ENCODE measurements at places on chromosomes 2 and 18.

- DNase-seq: no peak
Observed at GRCh38 chr2:69149631-69150215, 136.7 kb downstream of the ANTXR1 start.

GRCh38 chr2:50791271-50791670 lies 240.7 kb downstream of the NRXN1 start:
- no peak for DNase-seq

DNA sequence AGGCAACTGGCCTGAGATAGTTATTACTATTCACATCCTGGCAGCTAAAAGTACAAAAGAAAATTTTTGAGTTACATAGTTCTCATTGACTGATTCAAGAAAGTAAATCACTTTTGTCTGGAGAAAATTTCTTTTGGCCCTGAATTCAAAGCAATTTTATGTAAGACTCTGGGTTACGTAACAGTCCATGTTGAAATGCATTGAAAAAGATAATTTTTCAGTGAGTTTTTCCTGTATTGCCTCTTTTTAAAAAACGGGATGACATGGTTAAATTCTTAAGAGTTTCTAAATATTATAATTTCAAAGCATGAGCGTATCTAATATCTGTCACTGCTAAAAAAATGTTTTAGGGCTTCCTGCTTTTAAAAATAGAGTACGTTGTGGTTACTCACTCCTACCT lies 72.7 kb downstream of the ANKRD12 start:
- DNase-seq: no peak

DNA sequence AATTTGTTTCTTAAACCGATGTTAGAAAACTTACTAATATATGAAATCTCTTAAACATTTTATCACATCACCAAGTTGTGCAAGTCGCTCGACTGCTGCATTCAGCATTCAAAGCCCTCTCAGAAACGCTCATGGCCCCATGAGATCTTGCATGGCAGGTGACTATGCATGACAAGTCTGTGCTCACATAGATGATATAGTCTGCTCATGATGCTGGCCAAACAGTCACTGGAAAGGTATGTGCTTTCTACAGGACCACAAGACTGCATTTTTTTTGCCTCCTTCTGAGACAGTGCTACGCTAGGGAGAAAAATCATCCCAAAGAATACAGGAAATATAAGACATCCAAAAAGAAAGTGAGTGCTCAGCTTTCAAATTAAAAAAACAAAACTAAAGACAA lies 98.3 kb upstream of the ZBTB14 start:
- no peak for DNase-seq

DNA sequence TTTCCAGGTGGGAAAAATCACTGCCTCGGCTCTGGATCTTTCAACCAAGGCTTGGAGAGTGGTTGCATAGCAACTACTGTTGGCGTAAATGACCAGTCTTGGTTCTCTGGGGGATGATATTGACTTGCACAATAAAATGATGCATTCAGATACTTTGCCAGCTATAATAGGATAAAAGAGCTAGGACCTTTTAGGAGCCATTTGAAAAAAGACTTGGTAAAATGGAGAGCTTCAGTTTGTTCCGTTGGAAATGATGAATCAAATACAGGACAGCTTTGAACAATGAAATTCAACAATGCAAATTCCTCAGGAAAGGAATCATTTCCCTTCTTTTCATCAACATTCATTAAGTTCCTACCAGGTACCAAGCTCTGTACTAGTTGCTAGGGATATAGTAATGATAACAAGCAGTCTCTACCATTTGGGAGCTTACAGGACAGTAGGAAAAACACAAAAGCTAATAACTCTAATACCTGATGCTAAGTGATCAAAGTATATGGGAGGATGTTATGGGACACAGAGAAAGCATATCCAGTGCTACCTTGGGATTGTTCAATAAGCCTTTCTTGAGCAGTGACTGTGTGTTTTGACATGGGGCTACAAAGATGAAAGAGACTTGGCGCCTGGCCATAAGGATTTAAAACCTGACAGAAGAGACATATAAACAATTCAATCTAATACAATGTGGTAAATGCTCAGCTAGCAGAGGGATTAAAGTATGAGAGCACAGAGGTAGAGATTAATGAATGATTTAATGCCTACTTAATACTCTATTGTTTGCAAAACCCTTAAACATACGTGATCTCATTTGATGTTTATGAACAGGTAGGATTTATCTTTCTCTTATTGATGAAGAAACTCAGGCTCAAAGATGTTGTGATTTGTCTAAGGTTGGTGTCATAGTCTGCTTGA lies 110.7 kb downstream of the QPCT start:
- DNase-seq: no peak

DNA sequence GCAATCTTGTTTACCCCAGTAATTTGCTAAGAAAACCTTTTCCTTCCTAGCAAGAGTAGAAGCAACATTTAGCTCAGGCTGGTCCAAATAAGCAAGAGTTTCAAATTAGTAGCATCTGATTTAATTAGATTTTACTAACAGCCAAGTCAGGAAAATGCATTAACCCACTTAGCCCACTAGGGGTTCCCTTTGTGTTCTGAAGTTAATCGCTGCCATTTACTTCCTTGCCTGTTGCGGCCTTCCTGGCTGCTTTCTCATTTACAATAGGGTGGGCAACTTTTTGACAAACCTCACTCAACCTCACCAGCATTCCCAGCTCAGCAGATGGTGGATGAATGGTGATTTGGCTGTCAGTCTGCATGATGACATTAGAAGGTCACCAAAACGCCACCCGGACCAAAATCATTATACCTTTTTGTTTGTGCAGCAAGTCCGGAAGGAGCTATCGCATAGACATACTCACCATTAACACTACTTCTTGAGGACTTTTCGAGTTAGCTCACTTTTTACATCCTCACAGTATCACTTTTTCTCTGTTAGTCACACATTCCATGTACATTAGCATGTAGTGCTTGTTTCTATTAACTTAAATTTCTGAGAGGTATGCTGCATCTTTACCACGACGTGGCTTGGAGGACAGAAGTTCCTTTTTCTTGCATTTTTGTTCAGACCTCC lies 101.5 kb upstream of the SETBP1 start:
- no peak for DNase-seq

DNA sequence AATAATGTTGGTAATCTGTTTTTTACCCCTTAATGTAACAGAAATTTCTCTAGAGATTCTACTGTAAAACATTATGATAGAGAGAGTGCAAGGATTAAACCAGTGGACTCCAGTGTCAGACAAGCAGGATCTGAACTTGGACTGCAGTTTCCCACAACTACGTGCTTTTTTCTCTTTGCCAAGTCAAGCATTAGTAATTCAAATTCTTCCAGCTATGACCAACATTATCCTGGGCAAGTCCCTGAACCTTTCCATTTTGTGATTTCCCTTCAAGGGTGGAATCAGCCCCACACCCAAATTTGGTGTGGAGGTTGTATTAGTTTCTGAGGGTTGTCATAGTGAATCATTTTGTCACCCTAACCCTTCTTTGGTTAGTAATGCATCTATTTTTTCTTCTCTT lies 482.0 kb downstream of the ZNF516 start:
- no peak for DNase-seq

Measured in activated T-cell treated with anti-CD3 and anti-CD28 coated beads, Interleukin-2, amount 50 U/mL, for 48 hours (primary cell).